GM03348 (cell line): ENCODE measurements at places on chromosomes 3 and 15.

GRCh38 chr3:189236352-189236751, 64.6 kb downstream of the TPRG1 start:
- DNase-seq, result no peak

DNA sequence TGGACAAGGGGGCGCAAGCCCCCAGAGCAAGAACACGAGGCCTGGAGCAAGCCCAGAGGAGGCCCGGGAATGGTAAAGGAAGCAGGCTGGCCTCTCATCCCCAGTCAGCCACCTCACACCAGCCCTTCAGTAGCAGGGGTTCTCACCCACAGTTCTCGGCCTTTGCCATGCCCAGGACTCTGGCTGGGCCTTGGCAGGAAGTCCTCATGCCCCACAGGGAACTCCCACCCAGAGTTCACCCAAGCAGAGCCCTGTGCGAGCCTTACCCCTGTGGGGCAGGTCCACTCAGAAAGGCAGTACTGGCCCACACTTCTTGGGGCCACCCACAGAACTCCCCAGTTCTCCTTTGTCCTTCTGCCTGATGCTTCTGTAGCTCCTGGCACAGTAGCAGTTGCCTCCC, 30.3 kb downstream of the CYP11A1 start:
- DNase-seq, result no peak

DNA sequence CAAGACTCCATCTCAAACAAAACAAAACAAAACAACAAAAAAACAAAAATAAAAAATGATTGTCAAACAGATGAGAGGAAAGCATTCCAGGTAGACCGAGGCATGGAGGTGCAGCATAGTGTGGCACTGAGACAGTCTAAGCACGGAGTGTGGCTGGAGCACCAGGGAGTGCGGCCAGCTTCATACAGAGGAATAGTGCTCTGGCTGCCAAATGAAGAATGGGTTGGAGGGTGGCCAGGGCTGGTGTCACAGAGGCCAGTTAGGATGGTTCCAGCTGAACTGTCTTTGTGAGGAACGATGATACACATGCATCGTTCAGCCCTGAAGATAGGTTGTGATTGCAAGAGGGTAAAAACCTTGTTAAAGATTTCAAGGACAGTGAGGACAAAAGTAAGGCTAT, 28.3 kb downstream of the MITF start:
- DNase-seq, result no peak

DNA sequence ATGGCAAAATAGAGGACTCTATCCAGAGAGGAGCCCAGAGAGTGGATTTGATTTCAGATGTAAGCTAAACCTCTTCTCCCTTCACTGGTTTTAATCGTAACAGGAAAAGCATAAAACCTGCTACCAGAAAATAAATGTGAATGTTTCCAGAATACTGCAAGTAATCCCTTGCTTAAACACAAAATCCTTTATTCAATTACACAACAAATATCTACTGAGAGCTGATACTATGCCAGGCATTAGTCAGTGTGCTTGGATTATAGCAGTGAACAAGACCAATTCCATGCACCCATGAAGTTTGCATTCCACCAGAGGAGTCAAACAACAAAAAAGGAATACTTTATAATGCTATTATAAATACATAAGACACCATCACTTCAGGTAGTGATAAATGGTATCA, 15.1 kb downstream of the AVEN start:
- peak; percentile 26 for DNase-seq
